Neural progenitor cell (in vitro differentiated cells): ENCODE measurements at places on chromosomes 6 and 20.

DNA sequence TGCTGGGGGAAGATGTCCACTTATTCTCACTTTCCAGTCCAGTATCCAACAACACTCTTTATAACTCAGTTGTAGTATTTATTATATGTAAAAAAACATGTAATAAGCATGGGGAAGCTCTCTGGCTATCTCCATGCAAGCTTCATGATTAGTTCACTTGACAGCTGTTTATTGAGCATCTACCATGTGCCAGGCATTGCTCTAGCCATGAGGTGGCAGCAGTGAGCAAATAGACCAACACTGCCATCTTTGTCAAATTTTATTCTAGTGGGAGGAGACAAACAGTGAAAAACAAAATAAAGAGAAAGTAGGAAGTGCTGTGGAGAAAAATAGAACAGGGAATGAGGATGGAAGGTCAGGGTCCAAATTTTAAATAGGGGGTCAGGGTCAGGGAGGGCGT, 131.8 kb downstream of the CFAP61 start:
- no peak for DNase-seq

DNA sequence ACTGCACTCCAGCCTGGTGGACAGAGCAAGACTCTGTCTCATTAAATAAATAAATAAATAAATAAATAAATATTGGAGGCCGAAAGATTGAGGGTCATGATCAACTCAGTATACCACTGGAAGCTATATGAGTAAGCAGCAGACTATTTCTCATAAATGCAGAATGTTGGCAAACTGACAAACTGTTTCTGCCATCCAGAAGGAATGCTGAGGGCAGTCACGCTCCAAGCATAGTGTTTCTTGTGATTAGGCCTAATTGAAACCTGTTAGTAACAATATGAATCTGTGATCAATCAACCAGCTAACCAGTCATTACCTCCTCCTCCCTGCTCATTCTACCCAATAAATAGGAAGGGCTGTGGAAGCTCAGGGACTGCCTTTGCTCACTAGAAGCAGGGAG, 15.2 kb upstream of the KCNK15 start:
- no peak for DNase-seq

DNA sequence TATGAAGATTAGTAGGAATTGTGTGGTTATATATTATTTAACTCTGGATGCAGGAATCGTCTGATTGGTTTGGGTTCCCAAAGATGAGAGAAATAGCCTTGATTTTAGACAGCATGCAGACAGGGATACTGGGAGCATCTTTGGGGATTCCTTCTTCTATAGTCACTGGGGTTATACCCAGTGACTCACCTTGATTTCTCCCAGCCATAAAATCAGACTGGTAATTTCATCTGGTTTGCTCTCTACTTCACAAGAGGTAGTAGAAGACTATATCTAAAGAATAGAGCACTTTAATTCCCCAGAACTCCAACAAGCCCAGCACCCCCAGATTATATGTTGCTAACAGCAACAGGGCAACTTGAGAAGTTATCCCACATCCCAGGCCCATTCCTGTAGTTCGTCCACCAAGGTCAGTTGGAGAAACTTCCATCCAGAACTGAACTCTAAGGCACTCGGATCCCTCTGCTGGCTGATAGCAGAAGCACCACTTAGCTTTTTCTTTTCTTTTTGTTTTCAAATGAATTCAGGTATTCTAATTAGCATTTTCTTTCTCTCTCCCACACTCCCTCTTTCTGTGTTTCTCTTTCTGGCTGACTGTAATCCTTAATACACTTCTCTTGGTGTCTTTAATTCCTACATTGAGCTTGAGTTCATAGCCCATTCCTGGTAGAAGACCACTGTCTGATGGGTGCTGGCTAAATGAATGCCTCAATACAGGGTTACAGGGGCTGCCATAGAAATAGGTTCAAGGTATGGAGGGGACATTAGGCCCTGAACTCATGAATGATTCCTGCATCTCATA, 20.4 kb upstream of the EFHC1 start:
- peak; percentile 77 for DNase-seq

DNA sequence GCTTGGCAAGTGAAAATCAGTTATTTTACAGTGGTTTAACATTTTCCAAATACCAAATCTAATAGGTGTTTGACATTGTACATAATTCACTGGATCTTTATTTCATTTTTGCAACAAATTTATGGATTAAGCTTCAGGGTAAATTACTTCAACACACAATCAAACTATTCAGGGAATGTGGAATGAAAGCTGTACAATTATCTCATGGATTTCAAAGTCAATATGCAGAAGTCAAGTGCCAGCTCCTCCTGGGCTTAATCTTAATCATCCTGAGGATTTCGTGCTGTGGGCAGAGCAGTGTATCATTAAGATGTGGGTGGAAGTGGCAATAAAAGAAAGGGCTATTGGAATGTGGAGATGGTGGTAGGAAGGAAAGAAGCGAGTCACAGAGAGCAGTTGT, 548.8 kb downstream of the COL12A1 start:
- DNase-seq, result no peak

DNA sequence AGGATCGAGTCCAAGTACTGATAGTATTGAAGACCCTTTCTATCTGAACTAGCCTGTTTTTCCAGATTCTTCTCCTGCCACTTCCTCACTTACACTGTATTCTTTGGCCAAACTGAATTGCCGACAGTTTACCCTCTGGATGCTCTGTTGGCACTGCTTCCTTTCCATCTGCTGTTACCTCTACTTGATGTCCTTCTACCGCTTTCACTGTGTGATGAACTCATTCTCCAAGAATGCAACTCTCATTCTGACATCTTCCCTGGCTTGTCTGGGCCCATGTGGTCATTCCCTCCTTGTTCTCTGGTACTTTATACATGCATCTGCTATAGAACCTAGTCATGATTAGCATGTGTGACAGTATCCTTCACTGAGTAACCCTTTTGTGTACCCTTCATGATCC, 16.3 kb downstream of the RPRD1B start:
- DNase-seq, result no peak

- no peak for DNase-seq
Observed at GRCh38 chr6:142009647-142010046, 123.1 kb upstream of the GJE1 start.

DNA sequence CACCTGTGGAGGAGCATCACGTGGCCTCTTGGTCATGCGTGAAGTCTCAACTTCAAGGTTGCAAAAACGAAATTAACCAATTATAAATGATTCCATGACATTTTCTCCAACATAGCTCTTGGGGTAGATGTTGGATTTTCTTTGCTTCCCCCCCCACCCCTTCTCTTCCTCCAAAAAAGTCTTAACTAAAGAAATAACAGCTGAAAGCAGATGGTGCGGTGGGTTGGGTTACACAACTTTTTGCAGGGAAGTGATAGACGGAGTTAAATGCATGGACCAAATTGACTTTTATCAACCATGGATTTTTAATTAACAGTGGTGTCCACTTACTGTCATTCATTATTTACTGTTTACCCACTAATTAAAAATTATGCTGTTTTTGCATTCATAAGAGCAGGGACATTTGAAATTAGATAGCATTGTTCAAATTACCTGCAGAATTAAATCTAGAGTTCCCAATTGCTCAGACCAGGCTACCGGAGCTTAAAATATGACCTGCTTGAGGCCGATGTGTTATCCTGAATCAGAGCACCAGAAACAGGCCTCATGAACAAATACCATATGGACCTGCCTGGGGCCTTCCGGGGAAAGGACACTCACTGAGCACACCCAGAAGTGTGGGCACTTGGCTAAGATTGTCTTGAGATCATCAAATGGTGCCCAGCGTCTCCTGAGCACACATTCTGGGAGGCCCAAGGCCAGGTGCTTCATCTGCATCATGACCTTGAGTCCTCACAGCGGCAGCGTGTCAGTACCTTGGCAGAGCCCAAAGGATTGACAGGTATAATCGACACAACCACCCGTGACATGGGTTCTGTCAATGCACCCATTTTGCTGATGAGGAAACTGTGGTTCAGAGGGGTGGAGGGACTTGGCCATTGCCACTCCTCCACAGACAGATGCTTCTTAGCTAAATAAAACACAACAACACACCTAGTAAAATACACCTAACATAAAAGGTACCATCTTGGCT, 41.5 kb downstream of the APCDD1L start:
- no peak for DNase-seq

- no peak for DNase-seq
Observed at GRCh38 chr6:137820952-137821351, 46.1 kb upstream of the TNFAIP3 start.

DNA sequence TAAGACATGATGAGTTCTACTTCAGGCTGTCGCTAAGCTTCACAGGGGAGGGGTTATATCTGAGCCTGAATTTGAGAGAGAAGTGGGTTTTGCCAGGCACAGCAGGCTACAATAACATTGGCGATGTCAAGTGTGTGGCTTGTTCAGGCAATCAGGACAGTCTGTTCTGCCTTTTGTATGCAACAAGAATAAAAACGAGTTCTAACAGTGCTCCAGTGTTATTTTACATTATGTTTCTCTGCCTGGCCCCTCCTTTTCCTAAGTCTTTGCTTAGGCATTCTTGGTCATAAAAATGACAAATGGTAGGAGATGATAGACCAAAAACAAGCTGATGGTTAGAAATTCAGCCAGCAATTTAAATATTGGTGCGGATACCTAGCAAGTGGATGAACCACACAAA, 26.8 kb downstream of the PAQR8 start:
- DNase-seq, result no peak

DNA sequence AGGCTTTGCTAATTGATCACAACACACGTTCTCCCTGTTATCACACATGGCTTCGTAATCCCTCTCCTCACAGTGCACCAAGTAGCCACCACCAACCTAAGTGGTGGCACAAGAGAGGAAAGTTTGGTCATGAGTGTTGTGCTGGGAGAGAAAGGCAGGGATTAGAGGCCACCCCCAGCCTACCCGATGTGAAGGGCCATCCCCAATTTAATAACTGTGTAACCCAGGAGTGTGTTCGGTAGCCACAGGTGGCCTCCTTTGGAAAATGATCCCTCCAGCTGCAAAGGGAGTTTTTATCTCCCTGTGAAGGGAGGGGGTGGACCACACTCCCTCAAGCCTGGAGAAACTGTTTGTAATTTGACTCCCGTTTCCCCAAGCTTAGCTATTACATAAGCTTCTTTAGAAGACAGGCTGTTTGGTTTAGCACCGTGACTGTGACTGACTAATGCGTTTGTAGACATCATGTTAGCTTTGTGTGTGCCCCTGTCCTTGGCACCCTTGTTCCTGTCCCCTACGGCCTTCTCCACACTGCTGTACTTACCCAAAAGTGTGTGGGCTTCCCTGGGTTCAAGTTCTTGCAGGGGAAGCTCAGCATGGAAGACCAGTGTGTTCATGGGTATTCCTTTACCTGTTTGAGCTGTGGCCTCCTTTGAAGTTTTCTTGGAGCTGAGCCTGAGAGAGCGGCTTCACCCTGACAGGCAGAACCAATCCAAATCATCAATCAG, 20.6 kb downstream of the PPP1R16B start:
- peak; percentile 63 for DNase-seq

DNA sequence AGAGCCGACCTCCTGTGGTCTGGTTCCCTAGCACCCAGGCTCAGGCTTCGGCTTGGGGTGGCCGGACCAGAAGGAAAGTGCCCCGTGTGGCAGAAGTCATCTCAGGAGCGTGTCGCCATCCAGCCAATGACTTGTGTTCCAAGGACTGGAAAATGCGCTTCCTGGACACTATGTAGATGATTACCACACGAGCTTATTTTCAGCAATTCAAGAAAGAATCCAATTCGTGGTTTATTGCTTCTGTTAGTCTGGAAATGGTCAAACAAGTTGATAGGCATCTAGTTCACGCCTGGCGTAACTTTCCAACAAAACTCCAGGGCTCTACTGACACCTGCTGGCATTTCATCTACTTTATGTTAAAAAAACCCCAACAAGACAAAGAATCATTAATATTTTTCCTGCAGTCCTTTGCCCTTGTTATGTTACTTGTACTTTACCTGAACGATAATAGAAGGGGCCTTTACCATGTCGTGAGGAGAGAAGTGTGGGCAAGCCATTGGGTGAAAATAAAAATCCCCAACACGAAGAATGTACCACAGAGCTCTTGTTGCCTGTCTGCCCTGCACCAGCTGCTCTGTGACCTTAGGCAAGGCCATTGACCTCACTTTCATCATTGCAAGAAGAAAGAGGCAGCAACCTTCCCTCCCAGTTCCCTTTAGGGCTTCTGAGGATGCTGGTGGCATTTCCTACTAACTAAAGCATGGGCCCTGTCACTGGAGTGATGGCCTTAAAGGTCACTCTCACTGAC, 154.7 kb upstream of the LAMP5 start:
- DNase-seq, result peak; percentile 60

DNA sequence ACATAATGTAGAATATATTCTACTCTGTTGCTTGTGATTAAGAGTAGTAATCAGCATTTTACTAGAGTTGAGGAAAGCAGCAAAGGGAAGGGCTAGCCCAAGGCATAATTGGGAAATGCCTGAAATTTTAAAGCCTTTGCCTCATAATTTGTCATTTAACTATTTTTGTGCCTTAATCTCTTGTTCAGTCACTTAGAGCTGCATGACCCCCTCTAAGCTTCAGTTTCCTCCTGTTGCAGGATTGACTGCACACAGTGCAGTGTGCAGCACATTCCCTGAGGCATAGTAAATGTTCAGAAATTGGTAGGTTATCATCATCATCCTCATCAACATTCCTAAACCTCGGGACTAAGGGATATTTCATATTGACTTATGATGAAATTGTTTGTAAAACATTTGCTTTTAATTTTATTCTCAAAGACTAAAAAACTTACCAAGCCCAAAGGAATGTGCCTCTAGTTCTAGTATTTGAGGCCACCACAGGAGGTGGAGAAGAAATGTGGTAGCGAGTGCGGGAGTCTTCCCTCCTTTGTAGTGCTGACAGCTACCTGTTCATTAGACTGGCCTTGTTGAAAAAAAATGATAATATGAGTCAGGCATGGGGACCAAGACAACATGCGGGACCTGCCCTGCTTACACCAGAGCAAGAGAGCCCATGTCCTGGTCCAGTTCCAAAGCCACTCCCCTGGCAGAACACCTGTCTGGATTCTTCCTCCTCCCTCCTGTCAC, 14.8 kb upstream of the TENT5A start:
- DNase-seq, result no peak

DNA sequence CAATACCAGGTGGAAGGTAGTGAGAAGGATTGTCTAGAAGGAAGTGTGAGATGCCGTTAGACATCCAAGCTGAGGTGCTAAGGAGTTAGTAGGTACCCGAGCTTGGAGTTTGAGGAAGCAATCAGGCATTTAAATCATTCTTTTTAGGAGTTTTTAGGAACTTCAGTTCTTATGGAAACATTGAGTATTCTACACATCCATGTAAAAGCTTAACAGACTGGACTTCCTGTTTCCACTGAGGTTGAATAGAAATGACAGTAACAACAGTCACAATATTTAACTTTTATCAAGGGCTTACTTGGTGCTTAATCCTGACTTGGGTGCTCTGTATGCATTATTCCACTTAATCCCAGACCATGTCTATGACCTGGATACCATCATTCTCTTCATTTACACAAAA, 136.4 kb downstream of the UST start:
- no peak for DNase-seq

- DNase-seq, result no peak
Observed at GRCh38 chr20:53621482-53622246, 28.0 kb upstream of the ZNF217 start.

GRCh38 chr6:27255866-27256265, 8.4 kb downstream of the PRSS16 start:
- DNase-seq, result no peak
